ENCODE measurements at places on chromosomes 5 and 9.

DNA sequence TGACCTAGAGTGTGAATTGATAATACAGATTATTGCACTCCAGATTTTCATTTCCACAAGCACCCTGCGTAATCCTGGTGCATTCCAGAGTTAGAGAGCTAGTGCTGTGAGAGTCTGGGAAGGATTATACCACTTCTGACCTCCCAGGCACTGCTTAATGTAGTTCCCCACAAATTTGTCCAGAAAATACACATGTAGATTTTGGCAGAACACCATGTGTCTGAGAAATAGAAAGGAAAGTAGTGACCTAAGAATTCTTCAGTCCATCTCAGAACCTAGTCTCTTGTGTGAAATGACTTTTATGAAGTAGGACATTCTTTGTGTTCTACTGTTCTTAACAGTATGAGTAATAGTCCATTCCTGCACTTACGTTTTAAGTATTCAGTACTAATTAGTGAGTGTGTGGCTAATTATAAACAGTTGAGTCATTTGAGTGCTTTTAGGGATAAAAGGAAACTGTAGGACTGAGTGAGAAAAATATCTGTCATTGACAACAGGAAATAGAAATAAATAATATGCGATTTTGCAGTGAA lies 27.8 kb upstream of the PTPDC1 start:
- no peak for DNase-seq

- no peak for DNase-seq
These were observed 5.1 kb downstream of the PKN3 start for GRCh38 chr9:128707446-128707845.

- DNase-seq, result no peak
These were observed 386.9 kb upstream of the SMC2 start for GRCh38 chr9:103707181-103707580.

DNA sequence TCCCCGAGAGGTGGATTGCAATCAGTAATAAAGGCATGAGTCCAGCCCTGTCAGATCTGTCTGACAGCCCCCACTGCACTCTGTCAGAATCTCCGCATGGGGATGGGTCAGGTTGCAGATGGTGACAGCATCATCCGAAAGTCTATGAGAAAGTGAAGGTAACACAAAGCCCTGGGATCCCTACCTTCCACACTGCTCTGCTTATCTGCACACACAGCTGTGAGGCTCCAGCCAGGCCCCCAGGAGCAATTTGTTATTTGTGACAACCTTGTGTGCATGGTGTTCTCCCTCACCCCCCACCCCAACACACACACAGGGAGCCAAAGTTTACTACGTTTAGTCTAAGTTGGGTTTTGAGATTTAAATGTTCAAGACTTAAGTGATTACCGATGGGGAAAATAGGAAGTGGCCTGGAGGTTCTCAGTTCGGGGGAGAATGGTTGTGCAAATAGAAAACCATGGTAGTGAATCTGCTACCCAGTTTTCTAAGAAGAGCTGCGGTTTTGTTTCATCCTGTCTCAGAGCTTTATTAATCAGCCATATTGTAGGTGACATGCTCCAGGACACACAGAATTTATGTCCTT lies 92.7 kb downstream of the SV2C start:
- no peak for DNase-seq

GRCh38 chr5:80254767-80255430 lies 949 bp downstream of the SERINC5 start:
- no peak for DNase-seq

GRCh38 chr5:133595465-133595864 lies 16.9 kb downstream of the FSTL4 start:
- no peak for DNase-seq

GRCh38 chr5:1936901-1937300 lies 54.2 kb upstream of the IRX4 start:
- DNase-seq, result no peak

DNA sequence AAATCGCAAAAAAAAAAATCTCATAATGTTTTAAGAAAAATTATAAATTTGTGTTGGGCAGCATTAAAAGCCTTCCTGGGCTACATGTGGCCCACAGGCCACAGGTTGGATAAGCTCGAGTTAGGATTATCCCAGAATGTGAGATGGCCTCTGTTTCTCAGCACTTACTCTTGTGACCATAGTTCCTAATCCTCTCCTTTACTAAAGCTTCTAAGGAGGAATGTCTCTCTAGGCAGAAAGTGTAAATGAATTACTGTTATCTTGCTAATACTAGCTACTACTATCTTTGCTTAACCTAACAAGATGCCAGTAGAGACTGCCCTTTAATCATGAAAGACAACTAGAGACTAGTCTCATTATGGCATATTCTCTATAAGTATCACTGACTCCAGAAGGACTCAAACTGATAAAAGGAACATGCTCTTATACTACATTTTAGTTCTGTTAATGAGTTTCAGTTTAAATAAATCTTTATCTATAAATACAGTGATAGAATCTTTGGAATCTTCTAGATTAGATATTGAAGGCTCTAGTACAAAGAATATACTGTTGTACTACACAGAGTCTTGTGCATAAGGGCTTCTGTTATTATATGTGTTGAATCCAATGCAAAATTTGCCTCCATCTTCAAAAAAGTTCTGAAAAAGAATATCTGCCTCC lies 13.8 kb downstream of the INVS start:
- DNase-seq, result no peak

DNA sequence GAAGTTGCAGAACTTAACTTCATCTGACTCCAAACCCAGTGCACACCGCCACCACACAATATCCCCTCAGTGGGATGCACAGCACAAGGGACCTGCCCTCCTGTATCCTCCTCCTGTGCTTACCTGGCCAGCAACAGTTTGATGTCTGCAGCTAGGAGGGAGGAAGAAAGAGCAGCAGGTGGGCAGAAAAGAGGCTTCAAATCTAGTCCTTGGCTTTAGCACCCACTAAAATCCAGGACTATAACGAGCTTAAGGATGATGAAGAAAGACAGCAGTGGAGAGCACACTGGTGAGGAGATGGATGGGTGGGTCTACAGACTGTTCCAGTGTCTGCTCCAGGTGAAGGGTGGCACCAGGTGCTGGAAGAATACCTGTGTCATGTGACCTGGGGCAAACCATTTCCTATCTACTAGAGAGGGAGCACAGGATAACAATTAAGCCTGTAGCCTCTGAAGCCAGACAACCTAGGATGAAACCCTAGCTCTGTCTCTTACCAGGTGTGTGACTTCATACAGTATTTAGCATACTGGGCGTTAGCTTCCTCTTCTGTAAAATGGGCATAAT lies 100.0 kb downstream of the SH3TC2 start:
- DNase-seq, result no peak

- no peak for DNase-seq
These were observed 233.8 kb upstream of the TMEM161B start for GRCh38 chr5:88502179-88503040.

GRCh38 chr5:150298701-150299451 lies 3.8 kb downstream of the ARSI start:
- DNase-seq, result no peak

DNA sequence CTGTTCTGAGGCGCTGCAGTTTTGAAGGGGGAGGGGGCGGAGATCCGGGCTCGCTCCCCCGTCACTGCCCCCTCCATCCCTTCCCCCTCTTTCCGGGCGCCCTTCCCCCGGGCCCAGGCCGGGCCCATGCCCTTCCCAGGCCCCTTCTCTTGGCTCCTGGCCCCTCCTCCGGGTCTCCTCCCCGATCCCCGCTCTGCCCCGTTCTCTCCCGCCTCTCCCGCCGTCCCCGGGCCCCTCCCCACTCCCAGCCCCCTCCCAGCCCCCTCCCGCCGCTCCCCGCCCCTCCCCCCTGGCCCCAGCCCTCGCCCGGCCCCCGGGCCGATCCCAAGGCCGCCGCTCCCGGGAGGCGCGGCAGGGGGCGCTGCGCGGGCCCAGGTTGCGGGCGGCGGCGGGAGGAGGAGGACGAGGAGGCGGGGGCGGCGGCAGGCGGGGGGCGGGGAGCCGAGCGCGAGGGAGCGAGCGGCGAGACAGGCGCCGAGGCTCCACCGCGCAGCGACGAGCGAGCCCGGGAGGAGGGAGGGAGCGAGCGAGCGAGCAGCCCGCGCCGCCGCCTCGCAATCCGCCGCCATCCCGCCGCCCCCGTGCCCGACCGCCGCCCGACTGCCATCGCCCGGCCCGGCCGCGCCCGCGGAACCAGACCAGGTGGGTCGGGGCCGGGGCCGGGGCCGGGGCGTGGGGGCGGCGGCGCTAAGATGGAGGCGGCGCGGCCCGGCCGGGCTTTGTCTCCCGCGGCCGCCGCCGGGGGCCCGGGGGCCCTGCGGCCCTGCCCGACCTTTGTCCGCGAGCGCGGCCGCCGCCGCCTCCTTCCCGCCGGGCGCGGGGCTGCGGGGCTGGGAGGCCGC lies at the start of gene PRRC2B:
TSS of gene PRRC2B (plus strand) at position 465 of the 842 bp plus-strand sequence. CDS start 36,059 bp downstream, outside the sequence.
- DNase-seq, result peak; percentile 85

DNA sequence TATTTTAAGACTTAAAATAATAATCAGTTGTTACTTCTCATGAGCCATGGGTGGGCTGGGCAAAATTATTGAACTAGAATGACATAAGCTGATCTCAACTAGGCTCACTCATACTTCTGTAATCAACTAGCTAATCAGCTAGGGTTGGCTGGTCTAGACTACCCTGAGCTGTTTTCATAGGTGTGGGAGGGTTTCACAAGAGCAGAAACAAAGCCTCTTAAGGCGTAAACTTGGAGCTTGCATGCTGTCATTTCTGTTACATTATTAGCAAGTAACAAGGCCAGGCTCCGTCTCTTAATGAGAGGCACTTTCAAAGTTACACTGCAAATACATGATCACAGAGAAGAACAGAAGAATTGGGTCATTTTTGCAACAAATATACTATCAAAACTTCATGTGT lies 57.2 kb upstream of the GHR start:
- DNase-seq, result no peak

DNA sequence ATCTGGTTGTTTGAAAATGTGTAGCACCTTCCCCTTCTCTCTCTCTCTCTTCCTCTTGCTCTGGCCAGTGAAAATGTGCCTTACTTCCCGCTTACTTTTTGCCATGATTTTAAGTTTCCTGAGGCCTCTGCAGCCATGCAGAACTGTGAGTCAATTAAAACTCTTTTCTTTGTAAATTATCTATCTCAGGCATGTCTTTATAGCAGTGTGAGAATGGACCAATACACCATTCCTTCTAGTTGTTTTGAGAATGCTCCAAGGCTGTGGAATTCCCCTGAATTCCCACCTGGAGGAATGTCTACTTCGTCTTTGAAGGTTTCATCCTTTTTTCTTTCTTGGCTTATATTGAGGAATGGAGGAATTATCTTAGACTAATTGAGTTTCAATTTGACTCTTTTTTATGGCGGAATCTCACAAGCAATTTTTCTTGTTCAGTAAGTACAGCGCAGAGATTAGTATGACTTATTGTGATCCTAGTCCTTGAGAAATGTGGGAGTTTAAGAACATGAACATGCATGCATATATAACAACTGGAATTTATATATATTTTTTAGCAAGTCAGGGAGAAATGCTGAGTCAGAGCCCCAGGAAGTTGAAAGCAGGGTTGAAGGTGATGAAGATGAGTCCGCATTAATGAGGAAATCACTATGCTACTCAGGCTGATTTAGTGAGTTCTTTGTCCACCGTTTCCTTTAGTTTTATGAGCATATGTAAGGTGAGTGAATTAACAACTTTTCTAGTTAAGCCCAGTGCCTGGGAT lies 488.1 kb upstream of the ADAMTS16 start:
- no peak for DNase-seq

- DNase-seq, result no peak
These were observed 289.4 kb upstream of the SLC24A2 start for GRCh38 chr9:20078246-20078645.

DNA sequence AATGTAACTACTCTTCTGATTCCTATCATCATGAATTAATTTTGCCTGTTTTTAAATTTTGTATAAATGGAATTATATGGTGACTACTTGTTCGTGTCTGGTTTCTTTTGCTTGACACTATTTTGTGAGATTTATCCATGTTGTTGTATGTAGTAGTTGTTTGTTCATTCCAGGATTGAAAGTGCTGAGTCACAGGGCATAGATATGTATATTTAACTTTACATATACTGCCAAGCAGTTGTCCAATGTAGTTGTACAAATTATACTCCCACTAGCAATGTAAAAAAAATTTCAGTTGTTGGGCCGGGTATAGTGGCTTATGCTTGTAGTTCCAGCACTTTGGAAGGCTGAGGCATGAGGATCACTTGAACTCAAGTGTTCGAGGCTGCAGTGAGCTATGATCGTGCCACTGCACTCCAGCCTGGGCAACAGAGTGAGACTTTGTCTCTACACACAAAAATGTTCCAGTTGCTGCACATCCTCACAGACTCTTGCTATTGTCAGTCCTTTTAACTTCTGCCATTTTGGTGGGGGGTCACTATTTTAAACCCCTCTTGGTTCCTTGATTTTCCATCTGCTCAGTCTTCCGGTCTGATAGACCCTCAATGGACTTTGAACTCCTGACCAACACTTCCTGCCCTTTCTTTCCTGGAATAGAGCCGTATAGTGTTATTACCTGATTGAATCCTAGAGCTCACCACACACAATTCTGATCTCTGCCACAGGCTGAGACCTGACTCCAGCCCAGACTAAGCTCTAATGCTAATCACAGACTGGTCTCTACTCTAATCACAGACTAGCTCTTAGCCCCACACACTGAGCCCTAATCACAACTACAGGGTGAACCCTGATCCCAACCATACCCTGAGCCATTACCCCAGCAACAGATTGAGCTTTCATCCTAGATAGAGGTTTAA lies 69.3 kb upstream of the MELK start:
- no peak for DNase-seq

DNA sequence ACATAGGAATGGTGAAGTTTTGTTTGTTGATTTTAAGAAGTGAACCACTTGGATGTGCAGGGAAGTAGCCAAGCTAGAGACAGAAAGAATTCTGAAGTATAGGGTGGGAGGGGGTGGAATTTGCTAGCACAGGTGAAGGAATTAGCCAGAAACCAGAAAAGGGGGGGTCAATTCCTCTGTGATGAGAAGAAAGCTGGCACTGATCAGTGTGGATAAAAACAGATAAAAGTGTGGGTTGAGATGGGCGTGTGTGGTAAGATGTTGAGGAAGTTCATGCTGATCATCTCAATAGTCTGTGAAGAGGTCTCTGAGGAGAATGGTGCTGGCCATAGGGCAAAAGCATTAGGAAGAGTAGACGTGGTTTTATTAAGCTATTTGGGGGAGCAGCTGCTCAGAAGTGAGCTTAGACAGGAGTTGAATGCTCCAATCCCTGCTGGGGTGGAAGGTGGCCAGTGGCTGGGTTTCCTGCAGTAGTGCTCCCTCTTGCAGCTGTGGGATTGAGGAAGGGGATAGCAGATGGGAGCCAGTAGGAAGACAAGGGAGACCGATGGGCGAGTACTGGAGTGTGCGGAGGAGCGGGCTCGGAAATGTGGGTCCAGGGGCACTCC lies 88.7 kb upstream of the ELL2 start:
- no peak for DNase-seq

- DNase-seq, result no peak
These were observed 52.7 kb upstream of the ELL2 start for GRCh38 chr5:96014395-96014794.

GRCh38 chr5:171032435-171032973 lies 170.7 kb downstream of the RANBP17 start:
- no peak for DNase-seq
